ENCODE measurements at places on chromosomes 2 and 18. TPM values are rescaled to one million over a fixed set of nuclear protein-coding genes. Genes with fewer than 3 reads are reported as not detected.

The WDR43 gene
- total RNA-seq = 175 TPM

The EIF2AK3 gene
- total RNA-seq = 15.5 TPM

The ACTG2 gene
- total RNA-seq = 0.13 TPM

The CBLN2 gene
- total RNA-seq = not detected

The SIX2 gene
- not detected for total RNA-seq

The CLEC4F gene
- not detected for total RNA-seq

The BIN1 gene
- total RNA-seq = 82.9 TPM

The MPPE1 gene
- total RNA-seq = 29.8 TPM

The MYO1B gene
- 11.2 TPM for total RNA-seq

The SS18 gene
- total RNA-seq = 53.3 TPM

The TCF23 gene
- total RNA-seq = not detected

The STPG4 gene
- 0.23 TPM for total RNA-seq

The SERPINB11 gene
- total RNA-seq = not detected

The FSHR gene
- not detected for total RNA-seq

The FLACC1 gene
- total RNA-seq = 1.3 TPM

The CHRNG gene
- not detected for total RNA-seq

The ADRA2B gene
- total RNA-seq = 0.25 TPM

The BMP10 gene
- not detected for total RNA-seq

The TMEM198 gene
- total RNA-seq = 7.1 TPM

The MOCOS gene
- total RNA-seq = 0.19 TPM

The GKN1 gene
- not detected for total RNA-seq

The DCDC2C gene
- not detected for total RNA-seq

The BABAM2 gene
- 79.9 TPM for total RNA-seq

The CDH19 gene
- not detected for total RNA-seq

The DLX2 gene
- not detected for total RNA-seq

The TRIM54 gene
- total RNA-seq = 0.30 TPM

The NPHP1 gene
- 2.5 TPM for total RNA-seq

The PPIL3 gene
- total RNA-seq = 38.3 TPM

The MYL12A gene
- total RNA-seq = 351 TPM

The NGEF gene
- 0.13 TPM for total RNA-seq

The RIT2 gene
- not detected for total RNA-seq

The SPDYA gene
- 0.89 TPM for total RNA-seq

The GYPC gene
- total RNA-seq = 143 TPM

The CFC1 gene
- not detected for total RNA-seq

The VIL1 gene
- not detected for total RNA-seq

The TUBA4B gene
- not detected for total RNA-seq

The L3MBTL4 gene
- 0.17 TPM for total RNA-seq

The KANSL1L gene
- 4.1 TPM for total RNA-seq

Data from activated CD8-positive, alpha-beta memory T cell treated with anti-CD3 and anti-CD28 coated beads for 36 hours (primary cell).